Activated CD8-positive, alpha-beta memory T cell treated with anti-CD3 and anti-CD28 coated beads for 4 hours (primary cell): ENCODE measurements at places on chromosomes 5 and 9.

DNA sequence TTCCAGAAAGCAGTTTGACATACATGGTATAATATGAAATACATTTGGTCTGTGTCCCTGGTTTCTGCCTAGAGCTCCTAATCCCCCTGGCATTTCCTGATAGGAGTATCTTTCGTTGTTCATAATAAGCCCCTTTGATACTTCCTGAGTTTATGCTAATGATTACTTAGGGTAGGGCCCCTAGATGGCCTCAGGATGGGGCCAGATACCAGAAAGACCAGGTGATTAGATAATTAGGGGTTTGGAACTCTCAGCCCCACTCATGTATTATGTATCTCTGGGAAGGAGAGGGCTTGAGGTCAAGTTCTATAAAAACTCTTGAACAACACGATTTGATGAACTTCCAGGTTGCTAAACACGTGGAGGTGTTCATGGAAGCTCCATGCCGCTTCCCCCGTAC, 163.3 kb upstream of the ZNF608 start:
- DNase-seq: no peak

DNA sequence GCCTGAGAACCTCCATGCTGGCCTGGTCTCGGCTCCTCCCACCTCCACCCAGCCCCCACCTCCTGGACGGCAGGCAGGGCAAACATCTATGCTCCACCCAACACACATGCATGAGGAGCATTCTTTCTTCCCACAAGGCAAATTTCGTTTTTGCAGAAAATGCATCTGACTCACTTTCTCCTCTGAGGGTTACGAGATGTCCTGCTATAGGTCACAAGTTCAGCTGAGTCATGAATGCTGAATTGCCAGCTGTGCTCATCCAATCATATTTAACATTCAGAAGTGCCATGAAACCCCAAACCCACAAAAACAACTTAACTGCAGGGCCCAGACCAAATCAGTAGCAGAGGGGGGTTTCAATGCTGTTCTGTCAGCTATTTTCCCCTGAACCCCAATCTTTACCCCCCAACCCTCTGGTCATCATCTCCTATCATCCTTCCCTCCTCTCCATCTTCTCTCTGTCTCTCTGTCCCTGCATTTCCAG, 39.0 kb upstream of the OSMR start:
- DNase-seq: no peak

GRCh38 chr5:39623291-39623865, 198.6 kb upstream of the DAB2 start:
- no peak for DNase-seq

DNA sequence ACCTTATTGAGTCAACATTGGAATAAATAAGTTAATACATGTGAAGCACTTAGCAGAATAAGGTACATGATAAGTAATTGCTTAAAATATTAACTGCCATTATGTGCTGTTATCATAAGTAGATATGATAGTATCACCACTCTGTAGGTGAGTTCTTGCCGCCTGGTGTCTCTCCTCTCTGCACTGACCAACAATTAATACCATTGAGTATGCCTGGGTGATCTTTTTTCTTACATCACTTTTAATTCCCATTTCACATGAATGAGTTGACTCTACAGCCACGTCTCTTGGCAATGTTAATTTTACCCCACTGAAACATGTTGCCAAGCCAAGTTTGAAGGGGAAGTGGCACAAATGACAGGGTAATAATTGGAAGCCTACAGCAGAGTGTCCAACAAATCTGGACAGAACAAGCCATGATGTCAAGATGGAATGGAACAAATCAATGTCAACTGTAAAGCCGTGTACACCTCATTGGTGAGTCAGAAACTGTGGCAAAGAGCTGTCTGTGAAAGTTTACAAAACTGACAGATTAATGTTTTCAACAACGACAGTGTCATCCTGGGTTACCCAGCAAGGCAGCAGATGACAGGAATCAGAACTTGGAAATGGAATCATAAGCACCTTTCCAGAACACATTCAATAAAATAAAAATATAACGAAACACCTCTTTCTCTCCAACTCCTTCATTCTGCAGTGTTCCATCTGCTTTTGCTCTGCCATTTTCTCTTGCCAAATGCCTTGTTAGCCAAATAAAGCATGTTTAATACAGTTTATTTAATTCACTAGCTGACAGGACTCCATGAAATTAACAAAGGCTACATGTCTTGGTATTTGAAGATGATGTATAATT, 330.9 kb downstream of the CTNND2 start:
- DNase-seq: no peak

- DNase-seq: no peak
Measured at GRCh38 chr5:22572941-22573340, 280.2 kb downstream of the CDH12 start.

GRCh38 chr5:20680718-20681302, 692.8 kb upstream of the CDH18 start:
- no peak for DNase-seq

- peak; percentile 92 for DNase-seq
Measured at GRCh38 chr9:33167084-33167971, at the start of gene B4GALT1. Gene B4GALT1 (minus strand): TSS chr9:33167336. CDS start chr9:33167169, 167 bp downstream.

DNA sequence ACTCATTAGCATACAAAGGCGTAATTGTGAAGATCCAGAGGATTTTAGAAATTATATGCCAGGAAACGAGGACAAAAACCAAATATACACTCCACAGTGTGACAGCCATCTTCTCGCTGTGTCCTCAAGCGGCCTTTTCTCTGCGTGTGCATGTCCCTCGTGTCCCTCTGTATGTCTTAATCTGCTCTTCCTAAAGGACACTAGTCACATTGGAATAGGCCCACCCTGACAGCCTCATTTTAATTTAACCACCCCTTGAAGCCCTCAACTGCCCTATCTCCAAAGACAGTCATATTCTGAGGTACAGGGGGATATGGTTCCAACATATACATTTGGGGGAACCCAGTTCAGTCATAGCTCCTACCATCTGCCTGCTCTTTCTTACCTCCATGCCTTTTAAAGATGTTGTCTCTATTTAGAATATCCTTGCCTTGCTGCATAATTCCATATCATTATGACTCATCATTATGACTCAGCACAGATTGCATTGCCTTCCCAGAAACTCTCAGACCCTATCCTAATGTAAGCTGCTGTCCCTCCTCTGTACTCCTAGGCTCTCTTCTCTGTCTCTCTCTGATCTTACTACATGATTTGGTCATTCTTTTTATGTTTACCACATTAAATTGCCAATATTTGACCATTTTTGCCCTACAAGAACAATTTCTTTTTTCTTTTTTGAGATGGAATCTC, 210.9 kb downstream of the AOPEP start:
- no peak for DNase-seq

- DNase-seq: no peak
Measured at GRCh38 chr5:107553117-107553555, 117.6 kb downstream of the EFNA5 start.

DNA sequence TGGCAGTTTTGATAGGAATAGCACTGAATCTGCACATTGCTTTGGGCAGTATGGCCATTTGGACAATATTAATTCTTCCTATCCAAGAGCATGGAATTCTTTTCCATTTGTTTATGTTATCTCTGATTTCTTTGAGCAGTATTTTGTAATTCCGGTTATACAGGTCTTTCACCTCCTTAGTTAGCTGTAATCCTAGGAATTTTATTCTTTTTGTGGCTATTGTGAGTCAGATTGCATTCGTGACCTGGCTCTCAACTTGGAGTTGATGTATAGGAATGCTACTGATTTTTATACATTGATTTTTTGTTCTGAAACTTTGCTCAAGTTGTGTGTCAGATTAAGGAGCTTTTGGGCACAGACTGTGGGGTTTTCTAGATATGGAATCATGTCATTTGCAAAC, 24.0 kb downstream of the TMEM161B start:
- no peak for DNase-seq
